Choroid plexus epithelial cell (primary cell): ENCODE measurements at places on chromosomes 12 and 14.

- DNase-seq, result no peak
These were observed 58.3 kb downstream of the GALNT16 start for GRCh38 chr14:69318241-69318640.

DNA sequence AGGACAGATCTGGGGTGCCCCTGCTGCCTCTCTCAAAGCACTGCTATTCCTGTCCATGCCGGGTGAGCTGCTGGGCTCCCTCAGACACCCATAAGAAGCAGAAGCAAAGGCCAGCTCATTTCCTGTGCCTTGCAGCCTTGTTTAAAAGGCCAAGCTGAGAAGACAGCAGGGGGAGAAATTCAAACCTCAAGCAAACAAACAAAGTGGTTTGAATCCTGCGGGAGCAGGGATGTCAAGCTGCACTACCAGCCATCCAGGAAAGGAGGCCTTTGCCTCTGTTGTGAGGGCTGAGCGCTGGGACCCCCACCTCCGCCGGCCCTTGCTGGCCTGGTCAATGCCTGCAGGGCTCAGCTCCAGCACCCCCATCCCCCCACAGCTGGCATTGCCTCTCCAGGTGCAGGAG is 176.5 kb downstream of the PIWIL1 start:
- DNase-seq, result no peak

GRCh38 chr14:57189070-57189469 is 79.6 kb downstream of the EXOC5 start:
- DNase-seq, result peak; percentile 54

DNA sequence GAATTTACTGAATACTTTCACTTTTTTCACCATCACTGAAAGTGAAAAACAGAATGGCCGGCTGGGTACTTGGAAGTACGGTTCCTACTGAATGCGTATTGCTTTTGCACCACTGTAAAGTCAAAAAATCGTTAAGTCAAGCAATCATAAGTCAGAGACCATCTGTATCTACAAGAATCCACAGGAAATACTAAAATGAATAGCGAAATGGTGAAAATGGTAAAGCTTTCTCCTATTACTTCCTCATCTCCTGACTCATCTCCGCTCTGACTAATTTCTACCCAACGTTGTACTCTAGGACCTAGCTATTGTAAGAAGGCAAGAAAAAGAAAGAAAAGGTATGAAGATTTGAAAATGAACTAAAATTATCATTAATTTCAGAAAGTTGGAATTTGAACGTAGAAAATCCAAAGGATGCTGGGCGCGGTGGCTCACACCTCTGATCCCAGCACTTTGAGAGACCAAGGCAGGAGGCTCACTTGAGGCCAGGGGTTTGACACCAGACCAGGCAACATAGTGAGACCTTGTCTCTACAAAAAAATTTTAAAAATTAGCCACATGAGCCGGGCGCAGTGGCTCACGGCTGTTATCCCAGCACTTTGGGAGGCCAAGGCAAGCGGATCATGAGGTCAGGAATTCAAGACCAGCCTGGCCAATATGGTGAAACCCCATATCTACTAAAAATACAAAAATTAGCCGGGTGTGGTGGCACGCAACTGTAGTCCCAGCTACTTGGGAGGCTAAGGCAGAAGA is 5.3 kb upstream of the CDCA4 start:
- peak; percentile 68 for DNase-seq

DNA sequence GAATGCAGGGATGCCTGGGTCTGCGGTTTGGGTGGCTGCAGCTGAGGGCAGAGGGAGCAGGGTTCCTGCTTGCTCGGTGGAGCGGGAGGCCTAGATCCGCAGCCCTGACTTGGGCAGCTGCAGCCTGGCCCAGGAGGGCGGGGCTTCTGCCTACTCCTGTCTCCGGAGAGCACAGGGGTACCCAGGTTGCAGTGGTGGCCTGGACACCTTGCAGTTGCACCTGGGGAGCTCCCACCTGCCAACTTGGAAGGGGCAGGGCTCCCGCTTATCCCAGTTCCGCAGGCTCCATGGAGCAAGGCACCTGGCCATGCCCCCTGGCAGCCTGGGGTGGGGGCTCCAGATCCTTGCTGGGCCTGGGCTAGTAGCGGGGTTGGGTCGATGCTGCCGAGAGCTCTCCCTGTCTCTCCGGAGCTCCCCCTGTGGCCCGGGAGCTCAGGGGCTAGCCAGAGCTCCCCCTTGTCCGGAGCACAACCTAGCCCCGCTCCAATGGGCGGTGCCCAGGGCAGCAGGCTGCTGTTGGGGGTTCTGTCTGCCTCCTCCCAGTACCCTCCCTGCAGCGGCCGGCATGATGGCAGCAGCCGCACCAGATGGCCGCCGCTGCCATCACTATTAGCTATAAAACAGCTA is 136.4 kb downstream of the PTPRR start:
- DNase-seq, result no peak

GRCh38 chr12:72011374-72011773 is 72.7 kb downstream of the TPH2 start:
- peak; percentile 32 for DNase-seq

DNA sequence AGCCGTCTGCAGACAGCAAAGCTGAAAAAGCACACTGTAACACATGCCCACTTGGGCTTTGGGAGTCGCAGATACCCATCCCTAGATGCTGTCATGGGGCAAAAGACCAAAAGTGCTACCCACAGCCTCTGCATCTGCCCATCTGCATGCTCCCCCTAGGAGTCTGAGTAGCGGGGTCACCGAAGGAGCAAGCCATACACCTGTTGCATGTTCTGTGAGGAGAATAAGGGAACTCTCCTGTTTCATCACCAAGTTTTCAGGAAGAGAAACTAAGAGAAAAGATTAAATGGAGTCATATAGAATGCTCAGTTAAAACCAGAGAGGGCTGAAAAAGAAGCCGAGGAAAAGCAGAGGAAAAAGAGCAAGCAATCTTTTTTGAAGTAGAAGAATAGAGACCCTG is 13.7 kb upstream of the ST8SIA1 start:
- no peak for DNase-seq

GRCh38 chr12:28936221-28936620 is 212.9 kb upstream of the FAR2 start:
- DNase-seq, result no peak

DNA sequence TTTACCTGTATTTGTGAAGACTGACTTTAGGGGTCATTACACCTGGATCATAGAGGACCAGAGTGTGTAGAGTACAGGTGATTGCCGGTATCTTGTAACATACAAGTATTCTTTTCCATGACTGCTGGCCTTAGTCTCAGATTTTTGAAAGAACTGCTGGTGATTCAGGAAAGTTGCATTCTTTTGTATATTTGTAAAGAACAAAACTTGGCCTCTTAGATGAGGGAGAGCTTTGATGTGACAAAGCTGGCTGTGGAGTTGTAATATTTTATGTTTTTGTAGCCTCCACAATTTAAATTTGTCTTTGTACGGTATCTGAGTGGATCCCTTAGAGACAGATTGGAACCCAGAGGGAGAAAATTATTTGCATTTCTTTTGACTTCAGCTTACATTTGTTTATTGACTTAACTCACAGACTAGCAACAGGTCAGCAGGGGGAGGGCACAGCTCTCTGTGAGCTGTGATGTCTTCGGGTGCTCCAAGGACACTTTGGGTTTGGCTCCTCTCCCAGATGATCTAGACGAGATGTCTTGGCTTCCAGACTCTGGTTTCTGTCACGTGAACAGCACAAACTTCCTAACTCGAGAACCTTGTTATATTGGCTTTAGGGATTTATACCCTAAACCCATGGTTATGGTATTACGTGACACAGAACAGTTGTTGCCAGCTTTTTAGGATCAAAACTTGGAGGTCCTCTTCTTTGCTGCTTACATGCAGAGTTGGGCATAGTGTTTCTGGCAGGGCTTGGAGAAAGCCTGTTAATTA is 65.9 kb downstream of the DAAM1 start:
- DNase-seq, result peak; percentile 99

- peak; percentile 80 for DNase-seq
These were observed 442.5 kb downstream of the EGLN3 start for GRCh38 chr14:33508126-33509062.

- no peak for DNase-seq
These were observed 44.1 kb downstream of the PRIMA1 start for GRCh38 chr14:93744176-93744575.

- no peak for DNase-seq
These were observed 1213.6 kb downstream of the GALC start for GRCh38 chr14:86779416-86779815.
